Activated T-helper 17 cell treated with anti-CD3 and anti-CD28 coated beads, Interleukin-2, amount 50 U/mL, for 72 hours (primary cell): ENCODE measurements at places on chromosomes 13 and 19. TPM values are rescaled to one million over a fixed set of nuclear protein-coding genes. Genes with fewer than 3 reads are reported as not detected.
A peak's percentile ranks its signal among the peaks of the same experiment; 100 is the strongest.

DNA sequence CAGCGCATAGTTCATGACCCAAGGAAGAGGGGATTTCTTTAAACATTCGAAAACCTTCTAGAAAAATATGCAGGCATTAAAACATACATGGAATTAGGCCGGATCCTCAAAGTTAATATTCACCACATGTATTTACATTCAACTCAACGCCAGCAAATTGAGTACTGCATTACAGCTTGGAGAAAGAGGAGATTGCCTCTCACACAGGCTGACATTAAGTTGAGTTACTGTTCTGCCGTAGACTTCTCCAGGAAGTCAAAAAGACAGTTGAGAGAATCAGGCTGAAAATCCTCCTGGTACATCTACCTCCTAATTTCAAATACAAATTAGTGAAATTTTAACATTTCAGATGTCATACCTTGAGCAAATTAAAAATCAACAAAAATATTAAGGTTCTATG lies 195.7 kb downstream of the URI1 start:
- ATAC-seq: no peak

GRCh38 chr19:50531171-50531612 lies 17.5 kb upstream of the ASPDH start:
- ATAC-seq: no peak

DNA sequence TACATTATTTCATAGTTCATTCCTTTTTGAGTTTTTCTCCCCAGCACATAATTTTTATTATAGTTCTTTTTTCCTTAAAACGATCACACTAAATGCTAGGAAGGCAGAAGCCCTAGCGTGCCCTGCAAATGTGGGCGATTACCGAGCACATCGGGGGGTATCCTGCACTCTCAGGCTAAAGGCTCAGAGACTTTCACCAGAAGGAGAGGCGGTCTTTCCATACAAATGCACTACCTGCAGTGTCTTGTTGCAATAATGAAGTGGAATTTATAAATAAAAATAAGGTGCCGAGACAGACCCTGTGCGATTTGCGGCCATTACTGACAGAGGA lies 29.3 kb upstream of the SPACA7 start:
- ATAC-seq: no peak

DNA sequence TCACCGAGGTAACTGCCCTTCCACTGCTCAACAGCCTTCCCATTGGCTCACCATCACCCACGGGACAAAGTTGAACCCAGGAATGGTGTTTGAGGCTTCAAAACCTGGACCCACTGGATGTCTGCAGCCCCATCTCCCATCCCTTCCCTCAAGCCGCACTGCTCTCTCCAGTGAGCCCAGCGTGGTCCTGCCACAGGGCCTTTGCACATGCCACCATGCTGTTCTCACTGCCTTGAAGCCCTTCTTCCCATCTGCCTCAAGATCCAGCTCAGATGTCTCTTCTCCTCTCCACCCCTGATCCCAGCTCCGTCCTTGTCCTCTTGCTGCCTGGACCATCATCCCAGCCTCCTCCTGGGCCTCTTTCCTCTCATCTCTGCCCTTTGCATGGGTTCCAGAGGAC lies 4.0 kb downstream of the SHISA7 start:
- no peak for ATAC-seq

DNA sequence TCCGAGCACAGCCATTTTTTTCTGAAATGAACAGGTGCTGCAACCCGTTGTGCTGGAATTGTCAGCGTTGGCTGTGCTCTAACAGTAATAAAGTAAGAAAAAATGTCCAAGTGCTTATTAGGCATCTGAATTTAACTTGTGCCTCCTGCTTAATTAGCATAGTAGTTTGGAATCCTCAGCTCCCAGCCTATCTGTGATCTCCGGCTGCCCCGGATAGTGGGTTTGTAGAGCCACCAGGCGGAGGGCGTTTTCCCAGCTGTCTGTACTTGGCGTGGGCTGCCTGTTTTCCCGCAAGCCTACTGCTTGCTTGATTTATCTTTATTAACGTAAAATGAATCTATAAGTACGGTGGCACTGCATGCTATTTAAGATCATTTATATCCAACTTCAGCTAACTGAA lies 137.9 kb downstream of the MTUS2 start:
- no peak for ATAC-seq

- ATAC-seq: no peak
Observed at GRCh38 chr13:51520524-51520923, 63.7 kb upstream of the WDFY2 start.

DNA sequence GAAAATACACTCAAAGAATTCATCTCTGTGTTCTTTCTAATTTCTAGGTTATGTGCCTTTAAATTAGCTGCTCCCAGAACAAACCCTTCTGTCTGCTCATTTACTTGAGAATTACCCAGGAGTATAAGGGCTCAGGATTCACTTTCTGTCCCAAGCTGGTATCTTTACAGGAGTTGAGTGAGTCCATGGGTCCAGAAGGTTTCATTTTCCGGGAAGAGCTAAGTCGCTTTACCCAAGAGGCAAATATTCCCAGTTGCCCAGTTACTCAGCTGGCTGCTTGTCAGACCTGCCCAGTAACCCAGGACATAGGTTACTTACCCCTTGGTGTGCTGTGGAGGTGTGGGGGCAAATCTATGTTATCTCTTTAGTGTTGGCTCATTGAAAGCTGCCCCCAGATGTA lies 47.3 kb downstream of the DHRS12 start:
- no peak for ATAC-seq

DNA sequence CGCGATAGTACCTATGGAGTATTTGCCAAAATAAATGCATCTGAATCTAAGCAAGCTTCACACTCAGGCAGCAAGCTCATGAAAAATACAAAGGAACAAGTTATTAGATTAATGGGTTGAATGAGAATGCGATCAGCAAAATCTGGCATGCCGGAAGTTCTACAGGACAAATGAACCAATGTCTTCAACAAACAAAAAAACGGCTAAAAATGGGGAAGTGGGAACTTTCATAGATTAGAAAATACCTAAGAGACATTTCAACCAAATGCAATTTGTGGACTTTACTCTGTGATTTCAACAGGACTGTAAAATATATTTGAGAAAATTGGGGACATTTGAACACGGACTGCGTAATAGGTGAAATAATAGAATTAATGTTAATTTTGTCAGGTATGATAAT lies 22.4 kb upstream of the RNASEH2B start:
- ATAC-seq: no peak

GRCh38 chr13:33290421-33290965 lies 4.9 kb upstream of the STARD13 start:
- ATAC-seq: peak; percentile 16

- no peak for ATAC-seq
Observed at GRCh38 chr13:108629181-108629752, at the start of gene MYO16. TSS of gene MYO16 (plus strand) at chr13:108629611. CDS start at chr13:108629845, 234 bp downstream.

DNA sequence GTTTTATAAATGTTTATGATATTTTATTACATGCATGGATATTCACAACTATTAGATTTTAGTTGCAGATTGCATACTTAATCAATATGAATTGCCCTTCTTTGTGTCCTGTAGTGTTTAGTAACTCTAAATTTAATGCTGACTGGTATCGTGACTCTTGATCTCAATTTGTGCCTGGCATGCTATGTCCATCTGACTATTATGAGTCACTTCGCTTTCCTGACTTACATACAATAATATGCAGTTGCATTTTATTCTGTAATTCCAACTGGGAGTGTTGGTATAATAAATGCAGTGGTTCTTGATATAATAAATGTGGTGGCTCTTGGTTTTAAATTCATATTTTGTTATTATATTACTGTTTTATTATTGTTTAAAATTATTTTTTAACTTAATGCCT lies 277.5 kb downstream of the LIG4 start:
- no peak for ATAC-seq

DNA sequence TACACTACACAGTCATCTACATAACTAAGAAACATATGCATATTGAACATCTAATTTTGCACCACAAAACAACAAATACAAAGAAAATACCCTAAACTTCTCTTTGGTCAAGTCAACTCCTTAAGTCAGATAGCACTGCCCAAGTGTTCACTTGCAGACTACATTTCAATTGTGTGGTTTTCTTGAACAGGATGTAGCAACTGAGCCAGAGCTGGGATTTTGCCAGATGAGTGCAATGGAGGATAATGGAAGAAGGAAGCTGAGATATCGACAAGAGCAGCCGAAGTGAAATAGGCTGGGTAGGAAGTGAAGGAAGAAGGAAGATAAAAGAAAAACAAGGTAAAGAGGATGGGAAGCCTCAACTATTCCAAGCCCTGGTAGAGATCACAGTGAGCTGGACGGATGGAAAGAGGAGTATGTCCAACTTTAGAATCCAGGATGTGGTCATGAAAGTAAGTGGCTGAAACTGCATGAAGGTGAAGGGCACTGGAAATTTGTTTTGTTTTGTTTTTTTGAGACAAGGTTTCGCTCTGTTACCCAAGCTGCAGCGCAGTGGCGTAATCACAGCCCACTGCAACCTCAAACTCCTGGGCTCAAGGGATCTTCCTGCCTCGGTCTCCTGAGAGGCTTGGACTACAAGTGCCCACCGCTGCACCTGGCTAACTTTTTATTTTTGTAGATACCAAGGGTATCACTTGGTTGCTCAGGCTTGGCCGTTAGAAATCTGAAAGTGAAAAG lies 15.0 kb downstream of the NUFIP1 start:
- ATAC-seq: no peak

ZNF77 gene
- 4.9 TPM for total RNA-seq

CRX gene
- total RNA-seq: not detected

SLC25A41 gene
- not detected for total RNA-seq

TRPC4 gene
- total RNA-seq: not detected

ATP8A2 gene
- total RNA-seq: 0.13 TPM

SHANK1 gene
- not detected for total RNA-seq

XRCC1 gene
- 33.8 TPM for total RNA-seq

CLEC4G gene
- not detected for total RNA-seq
